ENCODE measurements at places on chromosomes 6 and 20. TPM values are rescaled to one million over a fixed set of nuclear protein-coding genes. Genes with fewer than 3 reads are reported as not detected.

CLDN20 gene
- total RNA-seq = not detected

GRCh38 chr6:40856271-40856670 lies 182.8 kb downstream of the UNC5CL start:
- DNase-seq = no peak

GRCh38 chr20:57871237-57871632 lies 161.4 kb upstream of the PMEPA1 start:
- no peak for DNase-seq

GRCh38 chr20:49570828-49571552 lies 3.1 kb upstream of the PTGIS start:
- DNase-seq = no peak

VIP gene
- total RNA-seq = 0.48 TPM

DNA sequence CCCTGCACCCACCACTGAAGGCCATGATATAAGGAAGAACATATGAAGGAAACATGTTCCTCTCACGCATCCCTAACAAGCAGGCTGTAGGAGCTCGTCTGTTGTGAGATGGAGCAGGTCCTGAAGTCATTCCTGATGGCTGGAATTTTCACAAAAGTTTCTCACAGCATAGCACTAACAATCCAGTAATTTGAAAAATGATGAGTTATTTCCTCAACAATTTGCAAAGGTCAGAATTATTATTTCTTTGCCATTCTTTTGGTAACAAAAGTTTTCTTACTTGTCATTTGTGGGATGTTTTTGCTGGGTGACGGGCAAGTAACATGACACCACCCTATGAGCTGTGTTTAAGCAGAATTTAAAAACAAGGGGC lies 27.6 kb upstream of the FRMD1 start:
- DNase-seq = no peak

KCNQ2 gene
- total RNA-seq = not detected

VGLL2 gene
- not detected for total RNA-seq

DNA sequence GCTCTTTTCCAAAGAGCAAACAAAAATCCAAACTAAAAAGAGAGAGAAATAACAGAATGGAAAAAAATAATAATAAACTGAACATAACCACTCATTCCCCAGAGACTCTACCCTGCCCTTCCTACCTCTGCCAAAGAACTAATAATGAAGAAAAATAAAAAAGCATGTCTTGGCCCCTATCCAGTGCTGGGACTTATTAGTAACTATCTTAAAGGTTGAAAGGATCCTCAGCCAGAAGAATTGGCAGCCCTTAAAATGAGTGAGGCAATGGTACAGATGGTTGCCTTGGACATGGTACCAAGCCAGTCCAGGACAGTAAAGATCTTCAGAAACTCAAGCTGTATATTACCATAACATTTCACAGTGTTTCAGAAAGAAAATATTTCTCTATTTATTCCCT lies 279.3 kb downstream of the HACE1 start:
- DNase-seq = no peak

IFNGR1 gene
- total RNA-seq = 137 TPM

DNA sequence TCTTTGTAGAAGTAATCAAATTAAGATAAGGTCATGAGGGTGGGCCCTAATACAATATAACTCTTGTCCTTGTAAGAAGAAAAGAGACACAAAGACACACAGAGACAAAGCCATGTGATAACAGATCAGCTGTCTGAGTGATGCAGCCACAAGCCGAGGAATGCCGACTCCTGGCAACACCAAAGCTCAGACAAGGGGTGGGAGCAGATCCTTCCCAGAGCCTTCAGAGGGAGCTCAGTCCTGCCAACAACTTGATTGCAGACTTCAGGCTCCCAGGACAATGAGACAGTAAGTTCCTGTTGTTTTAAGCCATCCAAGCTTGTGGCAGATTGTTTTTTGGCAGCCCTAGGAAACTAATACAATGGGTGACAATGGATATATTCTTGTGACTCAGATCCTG lies 325.0 kb upstream of the AGPAT4 start:
- DNase-seq = no peak

- DNase-seq = no peak
Measured at GRCh38 chr6:69988458-69989126, 122.2 kb downstream of the COL19A1 start.

LY6G6F gene
- total RNA-seq = not detected

DNA sequence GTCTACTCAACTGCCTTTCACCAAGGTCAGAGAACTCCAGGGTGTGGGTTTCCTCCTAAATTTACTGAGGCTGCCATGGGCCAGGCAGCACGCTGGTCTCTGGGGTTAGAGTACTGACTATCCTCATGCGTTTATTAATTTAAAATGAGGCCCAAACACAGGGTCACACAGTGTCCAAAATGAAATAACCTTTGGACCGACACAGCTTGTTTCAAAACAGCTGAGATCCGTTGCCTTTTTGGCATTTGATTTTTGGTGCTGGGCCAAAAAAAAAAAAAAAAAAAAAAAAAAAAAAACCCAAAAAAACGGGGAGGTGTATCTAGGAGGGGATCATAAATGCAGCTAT lies 14.6 kb upstream of the TOX2 start:
- no peak for DNase-seq

- no peak for DNase-seq
Measured at GRCh38 chr6:126152372-126152745, 166.0 kb downstream of the TRMT11 start.

DNA sequence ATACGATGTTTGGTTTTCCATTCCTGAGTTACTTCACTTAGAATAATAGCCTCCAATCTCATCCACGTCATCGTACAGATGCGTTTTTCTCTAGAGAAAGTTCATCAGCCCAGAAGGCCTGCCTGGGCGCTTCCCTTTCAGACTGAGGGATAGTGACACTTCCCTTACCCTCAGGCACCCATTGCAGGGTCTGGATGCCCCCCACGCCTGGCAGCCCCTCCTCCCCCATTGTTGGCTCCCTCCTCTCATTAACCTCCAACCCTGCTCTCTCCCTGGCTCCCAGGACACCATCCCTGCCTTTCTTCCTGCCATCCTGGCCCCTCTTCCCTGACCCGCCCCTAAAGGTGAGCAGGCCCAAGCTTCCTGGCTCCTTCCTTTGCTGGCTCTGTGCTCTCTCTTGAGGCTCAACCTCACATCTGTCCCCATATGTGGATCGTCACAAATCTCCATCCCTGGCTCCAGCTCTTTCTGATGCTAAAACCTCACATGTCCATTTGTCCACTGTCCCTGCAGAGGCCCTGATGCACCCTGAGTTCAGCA lies 145.2 kb downstream of the SYCP2 start:
- no peak for DNase-seq

DNA sequence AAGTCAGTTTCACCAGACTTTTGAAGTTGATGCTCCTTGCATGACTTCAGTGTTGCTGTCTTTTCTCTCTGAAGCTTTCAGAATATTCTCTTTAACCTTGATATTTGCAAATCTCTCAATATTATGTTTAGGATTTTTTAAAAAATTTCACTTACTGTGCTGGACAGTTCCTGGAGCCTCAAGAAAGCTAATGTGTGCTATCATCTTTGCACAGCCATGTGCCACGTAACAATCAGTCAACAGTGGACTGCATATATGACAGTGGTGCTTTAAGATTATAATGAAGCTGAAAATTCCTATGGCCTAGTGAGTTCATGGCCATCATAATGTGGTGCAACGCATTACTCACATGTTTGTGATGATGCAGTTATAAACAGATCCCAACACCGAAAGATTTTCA lies 59.1 kb upstream of the OGFRL1 start:
- DNase-seq = no peak

GRCh38 chr6:163583558-163583957 lies 169.0 kb downstream of the QKI start:
- DNase-seq = no peak

- DNase-seq = no peak
Measured at GRCh38 chr20:19071446-19071725, 141.1 kb upstream of the SLC24A3 start.

- DNase-seq = no peak
Measured at GRCh38 chr6:143270026-143270425, 180.5 kb downstream of the ADAT2 start.

GRCh38 chr6:156980948-156981347 lies 203.8 kb downstream of the ARID1B start:
- DNase-seq = no peak

GRCh38 chr6:148599967-148600426 lies 146.8 kb upstream of the UST start:
- DNase-seq = no peak

- no peak for DNase-seq
Measured at GRCh38 chr6:14743144-14743473, 502.8 kb upstream of the JARID2 start.

- no peak for DNase-seq
Measured at GRCh38 chr6:110628330-110628729, 151.9 kb upstream of the SLC22A16 start.

MLN gene
- not detected for total RNA-seq

RIMS1 gene
- total RNA-seq = 1.8 TPM

BPIFB4 gene
- total RNA-seq = not detected

DNA sequence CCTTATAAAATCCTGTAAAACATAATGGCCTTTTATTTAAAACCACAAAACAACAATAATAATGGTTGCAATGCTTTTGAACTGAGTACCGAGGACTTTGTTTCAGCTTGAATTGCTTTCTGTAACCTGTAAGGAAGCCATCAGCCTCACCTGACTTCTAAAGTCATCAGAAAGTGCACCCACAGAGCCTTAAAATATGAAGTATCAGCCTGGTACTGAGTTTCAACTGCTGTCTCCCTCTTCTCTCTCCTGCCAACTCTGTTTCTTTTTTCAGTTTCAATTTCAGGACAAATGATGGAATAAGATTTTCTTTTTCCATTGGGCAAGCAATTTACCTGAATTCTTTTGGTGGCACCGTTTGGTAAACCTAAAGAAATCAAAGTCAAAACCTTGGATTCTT lies 119.4 kb downstream of the PHACTR1 start:
- DNase-seq = no peak

DNA sequence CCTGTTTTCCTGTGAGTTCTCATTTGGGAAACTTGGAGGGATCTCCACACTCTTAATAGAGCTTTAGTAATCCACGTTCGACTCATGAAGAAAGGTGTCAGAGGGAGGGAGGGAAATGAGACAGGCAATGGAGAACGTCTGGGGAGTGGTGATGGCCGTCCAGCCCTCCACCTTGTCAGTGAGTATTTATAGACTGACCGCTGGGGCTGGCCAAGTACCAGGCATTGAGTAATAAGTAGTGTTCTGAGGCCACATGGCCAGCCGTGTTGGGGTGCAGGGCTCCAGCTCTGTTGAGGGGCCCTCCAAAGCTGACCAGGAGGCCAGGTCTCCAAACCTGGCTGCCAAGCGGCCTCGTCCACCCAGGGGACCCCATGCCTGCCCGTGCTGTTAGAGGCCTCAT lies 11.3 kb upstream of the DSN1 start:
- DNase-seq = no peak

DNA sequence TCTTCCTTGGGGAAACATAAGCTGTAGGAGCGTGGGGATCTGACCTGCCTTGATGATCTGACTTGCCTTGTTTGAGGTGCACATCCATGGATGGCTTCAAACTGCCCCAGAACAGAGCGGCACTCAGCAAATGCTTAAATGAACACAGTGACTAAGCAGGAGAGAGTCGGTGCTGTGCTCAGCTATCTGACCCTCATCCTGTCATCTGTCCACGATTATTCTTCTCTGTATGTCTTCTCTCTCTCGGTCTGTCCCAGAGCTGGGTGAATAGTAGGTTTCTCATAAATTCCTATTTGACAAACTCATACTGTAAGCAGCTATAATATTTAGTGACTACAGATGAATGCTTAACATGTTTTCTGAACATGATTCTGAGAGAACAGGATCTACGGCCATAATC lies 37.3 kb downstream of the TRAM2 start:
- DNase-seq = no peak

Data from omental fat pad (tissue), 4 donors.